GM03348 (cell line): ENCODE measurements at places on chromosomes 12 and 14.

DNA sequence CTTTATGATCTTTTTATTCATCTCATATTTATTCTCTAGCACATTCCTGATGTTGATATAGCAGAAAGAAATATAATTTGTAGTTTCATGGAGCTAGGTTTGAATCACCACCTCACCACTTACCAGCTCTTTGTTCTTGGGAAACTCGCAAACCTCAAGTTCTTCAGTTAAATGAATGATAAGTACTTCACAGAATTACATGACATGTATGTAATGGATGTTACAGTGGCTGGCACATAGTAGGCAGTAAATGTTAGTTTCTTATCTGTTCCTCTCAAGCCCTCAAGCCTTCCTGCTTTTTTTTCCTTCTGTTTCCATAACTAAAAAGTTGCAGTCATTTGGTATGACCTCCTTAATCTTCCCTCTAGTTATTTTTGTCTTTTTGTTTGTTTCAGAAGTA lies 54.9 kb downstream of the SPATS2 start:
- DNase-seq, result no peak

- DNase-seq, result no peak
Measured at GRCh38 chr12:102973583-102973982, 16.1 kb downstream of the ASCL1 start.

DNA sequence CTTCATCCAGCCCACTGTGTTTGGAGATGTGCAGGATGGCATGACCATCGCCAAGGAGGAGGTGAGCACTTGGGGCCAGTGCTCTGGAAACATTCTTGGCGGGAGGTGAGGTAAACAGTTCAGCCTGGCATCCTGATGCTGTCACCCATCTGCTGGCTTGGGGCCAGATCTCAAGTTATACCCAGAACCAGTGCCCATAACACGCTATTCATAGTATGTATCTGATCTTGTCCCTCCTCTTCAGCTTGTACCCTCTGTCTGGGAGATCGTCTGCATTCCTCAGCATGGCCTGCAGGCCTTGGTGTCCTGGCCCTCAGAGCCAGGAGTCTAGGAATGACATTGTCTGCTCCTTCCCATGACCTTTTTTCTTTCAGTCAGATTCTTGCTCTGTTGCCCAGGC lies 31.4 kb downstream of the ALDH2 start:
- DNase-seq, result no peak

DNA sequence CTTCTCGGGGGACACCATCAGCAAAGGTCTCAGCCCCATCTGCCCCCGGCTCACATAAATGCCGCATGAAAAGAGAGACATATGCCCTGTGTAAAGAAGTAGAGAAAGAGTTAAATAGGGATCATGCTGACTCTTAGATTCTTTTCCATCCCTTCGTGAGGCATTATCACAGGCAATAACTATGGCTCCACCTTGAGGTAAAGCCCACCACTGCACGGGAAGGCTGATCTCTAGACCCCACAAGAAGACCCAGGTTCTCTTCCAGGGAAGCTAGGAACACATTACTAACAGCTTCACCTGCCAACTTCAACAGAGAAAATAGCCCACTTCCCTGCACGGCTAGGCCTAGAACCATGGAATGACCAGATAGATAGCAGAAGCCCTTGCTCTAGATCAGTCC lies 14.1 kb upstream of the NOP2 start:
- DNase-seq, result no peak

DNA sequence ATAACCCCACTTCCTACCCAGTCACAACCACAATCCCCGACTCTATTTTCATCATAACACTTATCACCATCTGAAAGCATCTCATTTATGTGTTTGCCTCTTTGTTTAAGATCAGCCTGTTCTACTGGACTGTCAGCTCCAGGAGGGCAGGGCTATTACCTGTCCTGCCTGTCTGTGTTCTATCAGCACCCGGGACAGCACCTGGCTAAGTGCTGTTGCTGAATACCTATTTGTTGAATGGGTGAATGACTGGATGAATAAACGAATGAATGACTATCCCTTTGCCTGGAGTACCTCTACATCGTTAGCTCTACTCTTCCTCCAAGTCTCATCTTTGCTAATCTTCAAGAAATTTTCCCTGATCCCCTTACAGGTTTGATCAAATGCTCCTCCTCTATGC lies 69.0 kb downstream of the WSCD2 start:
- DNase-seq, result no peak

- DNase-seq, result no peak
Measured at GRCh38 chr12:72974954-72975555, 702.9 kb downstream of the TRHDE start.

GRCh38 chr12:28787151-28787550 lies 361.9 kb upstream of the FAR2 start:
- DNase-seq, result no peak

DNA sequence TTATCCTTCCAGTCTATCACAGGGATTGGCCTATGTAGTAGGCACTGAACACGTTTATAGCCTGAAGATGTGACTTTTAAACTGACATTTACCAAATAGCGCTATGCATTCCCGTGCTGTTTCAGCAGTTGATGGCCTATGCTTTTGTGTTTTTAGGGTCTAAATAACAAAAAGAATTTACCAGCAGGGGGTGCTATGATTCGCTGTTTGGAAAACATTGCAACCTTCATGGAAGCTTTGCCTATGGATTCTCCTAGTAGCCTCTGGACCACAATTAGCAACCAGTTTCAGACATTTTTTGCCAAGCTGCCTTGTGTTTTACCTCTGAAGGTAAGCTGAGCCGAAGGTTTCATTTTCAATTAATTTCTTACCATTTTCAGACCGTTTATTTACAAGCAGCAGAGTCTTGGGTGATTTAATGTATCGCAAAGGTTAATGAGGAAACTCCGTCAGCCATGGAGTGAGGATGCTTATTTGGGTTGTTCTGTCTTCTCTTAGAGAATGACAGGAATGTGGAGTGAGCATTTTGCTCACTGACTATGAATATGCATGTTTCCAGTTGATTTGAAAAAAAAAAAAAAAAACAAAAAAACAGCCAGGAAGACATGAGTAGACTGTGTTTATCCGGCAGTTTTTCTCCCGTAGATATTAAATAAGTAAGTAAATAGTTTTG lies 133.1 kb downstream of the PRIMA1 start:
- peak; percentile 63 for DNase-seq

GRCh38 chr14:99199846-99200653 lies 71.9 kb downstream of the BCL11B start:
- no peak for DNase-seq

DNA sequence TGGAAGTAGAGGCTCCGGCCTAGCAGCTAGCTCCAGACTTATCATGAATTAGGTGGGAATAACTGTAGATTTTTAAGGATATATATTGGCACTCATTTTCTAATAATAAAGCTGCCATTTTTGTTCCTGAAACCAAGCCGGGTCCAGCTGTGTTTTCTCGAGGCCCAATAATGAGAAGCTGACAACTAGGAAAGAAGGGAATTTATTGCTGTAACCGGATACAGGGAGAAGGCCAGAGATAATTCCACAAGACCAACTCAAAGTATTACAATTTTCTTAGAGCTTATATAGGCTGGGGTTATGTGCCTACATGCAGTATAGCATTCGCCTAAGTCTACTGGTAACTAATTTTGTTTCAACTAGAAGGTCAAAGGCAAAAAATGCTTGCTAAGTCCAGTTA lies 122.3 kb upstream of the FBXO33 start:
- no peak for DNase-seq

DNA sequence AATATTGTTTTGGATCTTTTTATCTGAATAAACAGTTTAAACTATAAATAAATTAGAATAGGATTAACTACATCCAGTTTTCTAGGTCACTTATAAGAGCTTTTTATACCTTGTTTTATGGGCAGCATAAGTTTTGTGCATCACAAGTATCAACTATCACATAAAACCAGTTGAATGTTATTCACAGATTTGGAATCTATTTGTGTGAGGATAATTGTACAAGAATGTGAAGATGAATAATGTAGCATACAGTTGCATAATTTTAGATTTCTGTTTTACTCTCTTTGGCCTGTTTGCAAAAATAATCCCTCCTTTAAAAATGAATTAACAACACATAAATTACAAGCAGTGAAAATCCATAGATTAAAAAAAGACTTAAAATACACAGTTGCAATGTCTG lies 88.8 kb downstream of the SCFD1 start:
- peak; percentile 44 for DNase-seq

DNA sequence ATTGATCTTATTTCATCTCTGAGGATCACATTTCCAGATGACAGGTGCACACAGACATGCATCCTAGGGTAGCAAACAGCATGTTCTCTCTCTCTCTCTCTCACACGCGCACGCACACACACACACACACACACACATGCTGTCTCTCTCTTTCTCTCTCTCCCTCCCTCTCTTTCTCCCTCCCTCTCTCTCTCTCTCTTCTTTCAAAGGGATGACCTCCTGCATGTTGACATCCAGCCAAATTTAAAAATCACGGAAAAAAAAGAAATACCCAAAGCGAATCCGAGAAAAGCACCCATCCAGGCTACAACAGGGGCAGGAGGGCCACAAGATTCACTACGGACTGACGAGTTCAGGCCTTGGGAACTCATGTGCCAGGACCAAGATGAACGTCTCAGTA lies 2.3 kb downstream of the KSR2 start:
- DNase-seq, result no peak

- DNase-seq, result no peak
Measured at GRCh38 chr14:104541905-104542465, 37.6 kb upstream of the C14orf180 start.

GRCh38 chr12:120453060-120453750 lies 7.0 kb downstream of the GATC start:
- DNase-seq, result no peak

GRCh38 chr12:92065639-92066038 lies 80.0 kb downstream of the BTG1 start:
- no peak for DNase-seq

DNA sequence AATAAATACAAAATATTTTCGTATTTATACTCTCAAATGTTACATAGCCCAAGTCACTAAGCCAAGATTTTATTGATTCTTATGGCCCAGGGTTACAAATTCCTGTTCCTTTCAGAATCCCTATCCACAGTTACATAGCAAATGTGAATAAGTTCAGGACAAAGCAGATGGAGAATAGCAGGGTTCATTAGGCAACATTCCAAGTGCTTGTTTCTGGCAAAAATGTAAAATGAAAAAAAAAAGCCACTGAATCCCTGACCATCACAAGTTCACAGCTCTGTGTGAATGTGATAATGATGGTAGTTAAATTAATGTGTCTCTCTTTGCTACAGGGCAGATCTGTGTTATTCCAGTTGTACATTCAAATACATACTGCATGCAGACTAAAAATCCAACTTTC lies 74.6 kb downstream of the KCNC2 start:
- DNase-seq, result no peak

- DNase-seq, result no peak
Measured at GRCh38 chr12:6528539-6529235, 5.6 kb upstream of the GAPDH start.

DNA sequence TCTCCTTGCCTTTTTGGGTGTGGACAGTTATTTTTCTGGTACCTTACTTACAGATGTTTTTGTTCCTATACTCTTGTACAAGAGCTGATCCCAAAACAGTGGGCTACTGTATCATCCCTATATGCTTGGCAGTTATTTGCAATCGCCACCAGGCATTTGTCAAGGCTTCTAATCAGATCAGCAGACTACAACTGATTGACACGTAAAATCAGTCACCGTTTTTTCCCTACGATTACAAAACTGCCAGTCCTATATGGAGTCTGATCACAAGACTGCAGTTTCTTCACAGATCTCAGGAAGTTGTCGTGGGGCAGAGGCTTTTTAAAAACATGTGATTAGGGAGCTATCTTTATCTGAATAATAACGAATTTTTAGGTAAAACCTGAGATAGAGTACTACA lies 1.3 kb downstream of the LYSET start:
- DNase-seq, result no peak

DNA sequence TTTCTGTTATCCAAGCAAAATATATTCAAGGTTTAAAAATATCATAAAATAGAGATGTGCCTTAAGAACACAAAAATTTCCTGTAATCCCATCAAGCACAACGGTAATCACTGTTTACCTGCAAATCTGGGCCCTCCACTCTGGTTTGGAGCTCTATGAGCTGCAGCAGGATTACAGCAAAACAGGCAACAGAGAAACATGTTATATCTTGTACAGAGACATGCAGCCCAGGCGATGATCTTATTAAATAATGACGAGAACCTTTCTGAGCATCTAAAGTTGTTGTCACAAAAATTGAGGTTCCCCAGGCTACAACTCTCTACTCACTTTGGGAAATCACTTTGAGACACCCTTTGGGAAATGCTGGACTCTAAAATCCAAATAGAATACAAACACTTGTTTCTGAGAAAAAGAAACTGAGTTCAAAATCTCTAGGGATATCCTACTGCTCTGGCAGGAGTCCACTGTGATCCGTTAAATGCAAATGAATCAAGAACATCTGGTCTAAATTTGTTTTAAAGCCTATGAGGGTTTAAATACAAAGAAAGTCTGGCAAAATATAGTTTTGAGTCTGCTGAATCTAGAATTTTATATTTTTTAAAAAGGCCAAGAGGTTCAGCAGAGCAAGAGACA lies 36.3 kb downstream of the STON2 start:
- DNase-seq, result no peak

DNA sequence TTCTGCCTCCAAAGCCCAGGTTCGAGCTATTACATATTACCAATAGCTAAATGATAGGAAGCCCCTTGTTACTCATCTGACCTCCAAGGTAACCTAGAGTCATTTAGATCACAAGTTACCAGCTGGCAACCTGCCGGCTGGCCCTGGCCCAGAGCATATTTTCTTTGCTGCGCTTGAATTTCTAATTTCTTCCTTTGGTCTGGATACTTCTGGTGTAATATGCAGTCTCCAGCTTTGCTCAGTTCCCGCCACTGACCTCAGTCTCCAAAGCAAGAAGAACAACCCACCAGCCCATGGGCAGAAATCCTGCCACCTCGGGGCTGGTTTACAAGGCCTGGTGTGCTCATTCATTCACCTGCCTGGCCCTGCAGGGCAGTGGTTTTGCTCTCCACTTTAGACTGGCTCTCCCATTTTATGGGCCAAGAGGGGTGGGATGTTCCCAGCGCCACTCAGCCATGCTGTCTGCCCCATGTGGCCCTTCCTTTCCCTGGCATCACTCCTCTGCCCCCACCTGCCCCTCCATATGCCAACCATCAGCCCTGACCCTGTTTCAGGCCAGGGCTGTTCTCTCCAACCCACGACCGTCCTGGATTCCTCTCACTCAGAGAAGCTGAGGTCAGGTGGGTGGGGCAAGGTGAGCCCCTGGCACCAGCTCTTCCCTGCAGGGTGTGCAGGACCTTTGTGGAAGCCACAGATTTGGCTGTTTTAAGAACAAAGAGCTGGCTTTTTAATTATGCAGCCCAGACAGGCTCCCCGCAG lies 76.0 kb downstream of the PRIMA1 start:
- DNase-seq, result no peak
